Effector CD8-positive, alpha-beta T cell (primary cell): ENCODE measurements at places on chromosomes 3 and 15.

DNA sequence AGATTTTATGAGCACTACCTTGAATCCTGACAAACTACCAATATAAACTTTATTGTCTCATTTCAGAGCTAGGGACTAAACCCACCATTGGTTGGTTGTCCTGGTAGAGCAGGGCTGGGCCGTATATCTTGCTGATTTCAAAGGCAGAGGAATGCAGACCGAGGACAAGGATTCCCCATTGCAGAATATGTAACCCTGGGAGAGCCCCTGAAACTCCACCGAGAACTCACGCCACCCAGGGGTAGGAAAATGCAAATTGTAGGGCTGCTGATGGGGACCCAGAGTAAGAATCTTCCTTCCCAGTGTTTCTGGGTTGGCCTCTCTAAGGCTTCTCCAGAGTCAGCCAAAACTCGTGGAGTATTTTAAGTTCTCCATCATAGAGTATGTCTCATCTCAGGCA is 235.3 kb downstream of the ABHD5 start:
- no peak for DNase-seq

DNA sequence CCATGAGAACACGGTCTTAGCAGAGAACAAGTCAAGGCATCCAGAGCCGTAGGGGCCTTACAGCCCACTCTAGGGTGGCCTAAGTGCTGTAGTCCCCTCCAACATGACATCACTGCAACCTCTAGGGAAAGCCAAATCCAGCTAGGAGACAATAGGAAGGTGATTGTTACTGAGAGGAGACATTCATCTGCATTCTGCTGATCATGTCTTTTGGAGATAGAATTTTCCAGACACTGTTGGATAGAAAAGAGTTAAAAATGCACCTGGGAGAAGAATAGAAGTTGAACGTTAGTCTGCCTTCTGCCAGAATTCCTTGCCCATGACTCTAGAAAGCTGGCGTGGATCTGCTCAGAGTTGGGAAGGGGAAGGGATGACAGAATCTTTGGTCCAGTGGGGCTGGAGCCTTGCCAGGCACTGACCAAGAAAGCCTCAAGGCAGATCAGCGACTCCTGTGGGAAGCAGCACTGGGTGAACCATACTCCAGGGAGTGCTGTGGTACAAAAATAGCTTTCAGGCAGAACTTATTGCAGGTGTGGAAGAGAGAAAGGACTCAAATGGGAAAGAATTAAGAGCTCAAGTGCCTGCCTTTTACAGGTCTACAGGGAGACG is 44.8 kb upstream of the RAF1 start:
- no peak for DNase-seq

GRCh38 chr15:63044077-63044644 is 1.6 kb downstream of the TPM1 start:
- DNase-seq, result no peak

DNA sequence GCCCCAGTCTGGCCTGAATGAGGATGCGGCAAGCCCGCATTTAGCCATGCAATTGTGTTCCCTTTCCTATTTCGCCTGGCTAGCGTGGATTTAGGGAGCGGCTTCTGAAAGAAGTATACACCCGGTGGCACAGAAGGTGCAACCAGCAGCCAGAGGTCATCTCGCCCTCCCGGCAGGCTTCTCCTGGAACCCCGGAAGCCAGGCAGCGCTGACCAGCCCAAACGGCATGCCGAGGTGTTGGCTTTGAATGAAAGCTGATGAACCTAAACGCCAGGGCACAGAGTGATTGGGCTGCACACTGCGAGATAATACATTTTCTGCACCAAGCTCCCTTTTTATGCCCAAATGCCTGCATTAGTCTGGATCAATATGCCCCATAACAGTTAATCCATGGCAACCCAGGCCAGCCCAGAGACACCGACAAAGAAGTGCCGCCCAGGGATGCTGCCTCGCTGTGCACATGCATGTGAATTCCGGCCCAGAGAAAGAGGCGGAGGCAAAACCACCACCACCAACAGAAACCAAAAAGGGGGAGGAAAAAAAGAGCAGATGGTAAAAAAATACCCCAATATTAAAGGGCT is 1.4 kb downstream of the SRGAP3 start:
- DNase-seq, result no peak

GRCh38 chr3:156214676-156215075 is 94.3 kb downstream of the KCNAB1 start:
- DNase-seq, result no peak

DNA sequence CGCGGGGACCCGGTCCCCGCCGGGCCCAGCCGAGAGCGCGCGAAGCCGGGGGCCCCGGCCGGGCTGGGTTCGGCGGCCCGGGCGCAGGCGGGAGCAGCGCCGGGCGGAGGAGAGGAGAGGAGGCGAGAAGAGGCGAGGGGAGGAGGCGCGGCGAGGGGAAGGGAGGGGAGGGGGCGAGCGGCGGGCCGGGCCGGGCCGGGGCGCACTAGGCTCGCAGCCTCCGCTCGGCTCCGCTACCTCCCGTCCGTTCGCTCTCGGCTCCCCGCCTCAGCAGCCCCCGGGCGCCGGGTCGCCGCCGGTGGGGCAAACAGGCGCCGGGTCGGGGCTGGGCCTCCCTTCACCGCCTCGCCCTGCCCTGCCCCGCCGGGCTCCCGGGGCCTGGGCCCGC is 351 bp downstream of the INSYN1 start:
- DNase-seq, result no peak
